Activated T-helper 1 cell treated with anti-CD3 and anti-CD28 coated beads, Interleukin-2, amount 50 U/mL, for 16 hours (primary cell): ENCODE measurements at places on chromosomes 3 and 15.

GRCh38 chr3:140899363-140899762, 42.3 kb upstream of the SLC25A36 start:
- DNase-seq = no peak

- DNase-seq = no peak
These were observed 613.1 kb downstream of the SI start for GRCh38 chr3:164465172-164465571.

DNA sequence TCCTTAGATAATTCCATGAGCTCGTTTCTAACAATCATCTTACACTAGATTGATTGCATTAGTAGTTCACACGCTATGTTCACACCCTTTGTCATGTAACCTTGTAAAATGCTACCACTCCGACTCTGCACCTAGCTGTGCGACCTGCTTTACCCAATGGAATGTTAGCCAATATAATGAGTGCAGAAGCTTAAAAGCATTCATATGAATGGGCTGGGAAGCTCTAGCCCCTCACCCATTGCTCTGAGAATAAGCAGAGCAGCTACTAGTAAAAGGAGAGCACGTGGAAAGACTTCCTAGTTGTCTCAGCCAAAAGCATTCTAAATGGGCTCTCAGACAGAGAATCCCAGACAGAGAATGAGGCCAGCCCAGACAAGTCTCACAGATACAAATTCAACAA, 410.6 kb upstream of the UBE2E2 start:
- no peak for DNase-seq

DNA sequence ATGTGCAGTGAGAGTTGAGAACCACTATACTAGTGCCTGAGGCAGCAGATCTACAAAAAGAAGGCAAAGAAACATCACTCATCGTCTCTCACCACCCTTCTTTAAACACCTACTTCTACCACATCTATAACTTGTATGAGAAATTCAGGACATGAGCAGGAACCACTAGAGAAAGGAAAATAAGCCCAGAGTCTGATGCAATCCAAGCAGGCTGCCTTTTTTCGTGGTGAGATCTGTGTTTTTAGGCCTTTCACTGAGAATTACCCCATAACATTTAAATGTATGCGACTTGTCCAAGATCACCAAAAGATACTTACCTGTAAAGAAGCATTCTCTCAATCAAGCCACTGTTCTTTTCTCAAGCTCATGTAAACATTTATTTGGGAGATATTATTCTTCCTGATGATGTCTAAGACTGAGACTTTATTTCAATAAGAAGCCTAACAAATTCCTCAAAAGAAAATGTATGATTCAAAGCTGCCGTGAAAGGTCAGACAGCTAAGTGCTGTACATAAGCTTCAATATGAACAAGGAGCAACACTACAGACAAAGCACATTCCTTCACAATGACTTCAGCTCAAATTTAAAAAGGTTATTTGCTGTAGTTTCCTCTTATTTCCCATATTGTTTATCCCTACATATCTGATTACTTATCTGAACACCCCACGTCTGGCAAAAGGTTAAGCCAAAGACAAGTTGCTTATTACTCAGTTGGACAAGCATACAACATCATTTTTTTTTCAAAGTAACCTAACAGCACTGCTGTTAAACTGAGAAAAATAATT, 16.5 kb downstream of the SPICE1 start:
- DNase-seq = no peak

GRCh38 chr3:27656790-27657189, 65.3 kb downstream of the EOMES start:
- no peak for DNase-seq
